Cardiac muscle cell (in vitro differentiated cells and primary cell): ENCODE measurements at places on chromosomes 5 and 9. TPM values are rescaled to one million over a fixed set of nuclear protein-coding genes. Genes with fewer than 3 reads are reported as not detected.

DNA sequence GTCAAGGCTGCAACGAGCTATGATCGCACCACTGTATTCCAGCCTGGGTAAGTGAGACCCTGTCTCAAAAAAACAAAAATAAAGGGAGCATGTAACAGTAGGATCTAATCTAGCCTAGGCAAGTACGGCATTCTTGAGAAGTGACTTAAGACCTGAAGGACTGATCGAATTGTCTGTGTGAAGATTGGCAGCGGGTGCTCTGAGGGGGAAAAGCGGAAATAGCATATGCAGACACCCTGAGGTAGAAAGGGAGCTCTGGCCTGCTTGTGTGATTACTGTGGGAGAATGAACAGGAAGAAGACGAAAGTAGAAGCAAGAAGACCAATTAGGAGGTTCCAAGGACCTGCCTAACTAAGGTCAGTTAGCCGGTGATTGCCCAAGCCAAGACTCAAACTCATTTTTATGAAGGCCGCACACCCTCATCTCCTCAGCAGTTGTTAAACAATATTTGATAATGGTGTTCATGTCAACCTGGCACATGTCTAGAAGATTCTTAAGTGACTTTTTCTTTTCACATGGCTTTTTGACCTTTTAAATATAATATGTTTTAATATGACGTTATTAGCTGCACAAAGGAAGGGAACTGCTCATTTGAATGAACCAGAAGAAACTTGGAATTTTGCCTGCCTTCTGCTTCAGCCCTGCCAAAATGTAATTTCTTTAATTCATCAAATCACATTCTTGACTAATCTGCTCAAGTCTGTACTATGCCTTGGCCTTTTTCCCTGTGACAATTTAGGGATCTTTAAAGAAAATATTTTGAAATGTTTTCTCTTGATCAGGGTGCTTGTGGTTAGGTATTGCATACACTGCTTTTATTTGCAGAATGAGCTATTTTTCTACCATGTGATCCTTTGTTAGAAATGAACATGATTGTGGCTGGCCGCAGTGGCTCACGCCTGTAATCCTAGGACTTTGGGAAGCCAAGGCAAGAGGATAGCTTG is 289.2 kb upstream of the DMRT1 start:
- H3K36me3 ChIP-seq: no peaks in the 10 kb centered on the region
- H3K4me3 ChIP-seq: no peak overlapping the region
- peaks cover 31% of the 10 kb centered on the region for H3K4me1 ChIP-seq
- H3K27ac ChIP-seq: peak overlapping the region; percentile 10
- no peaks in the 10 kb centered on the region for H3K27me3 ChIP-seq

- H3K27me3 ChIP-seq: no peaks in the 10 kb centered on the region
- H3K4me3 ChIP-seq: no peak overlapping the region
- no peak for DNase-seq
- no peaks in the 10 kb centered on the region for H3K4me1 ChIP-seq
- H3K27ac ChIP-seq: no peak overlapping the region
- H3K36me3 ChIP-seq: no peaks in the 10 kb centered on the region
Measured at GRCh38 chr5:53368516-53368915, 111.9 kb upstream of the FST start.

CKMT2 gene
- 37.1 and 83.5 TPM in 2 replicates for total RNA-seq

DNA sequence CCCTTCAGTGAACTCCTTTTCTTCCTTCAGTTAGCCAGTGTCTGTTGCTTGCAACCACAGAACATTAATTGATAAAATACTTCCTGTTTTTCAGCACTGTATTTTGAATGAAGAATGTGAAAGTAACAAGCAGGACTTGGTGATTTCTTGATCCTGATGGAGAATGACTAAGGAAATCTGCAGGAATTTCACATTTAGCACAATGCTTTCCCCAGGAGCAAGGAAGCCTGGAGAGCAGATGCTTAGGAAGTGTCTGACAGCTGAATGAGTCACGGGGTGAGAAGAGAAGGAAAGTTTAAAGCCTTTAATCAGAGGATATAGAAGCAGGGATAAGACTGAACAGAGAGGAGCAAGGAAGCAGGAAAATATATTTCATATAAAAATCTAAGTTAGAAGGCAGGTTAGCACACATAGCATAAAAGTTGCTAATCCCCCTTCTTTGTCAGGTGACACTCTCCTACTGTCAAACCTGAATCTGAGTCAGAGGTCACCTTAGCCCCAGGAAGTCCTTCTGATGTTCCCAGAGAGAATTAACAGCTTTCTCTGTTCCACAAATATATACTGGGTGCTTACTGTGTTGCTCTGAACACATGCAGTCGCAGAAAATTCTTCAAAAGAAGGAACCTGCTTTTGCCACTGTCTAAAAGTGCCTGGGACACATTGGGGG is 59.7 kb downstream of the GNA14 start:
- peak; percentile 92 for DNase-seq
- H3K4me1 ChIP-seq: peaks cover 4% of the 10 kb centered on the region
- H3K27me3 ChIP-seq: no peaks in the 10 kb centered on the region
- H3K4me3 ChIP-seq: no peak overlapping the region
- no peak overlapping the region for H3K27ac ChIP-seq

DNA sequence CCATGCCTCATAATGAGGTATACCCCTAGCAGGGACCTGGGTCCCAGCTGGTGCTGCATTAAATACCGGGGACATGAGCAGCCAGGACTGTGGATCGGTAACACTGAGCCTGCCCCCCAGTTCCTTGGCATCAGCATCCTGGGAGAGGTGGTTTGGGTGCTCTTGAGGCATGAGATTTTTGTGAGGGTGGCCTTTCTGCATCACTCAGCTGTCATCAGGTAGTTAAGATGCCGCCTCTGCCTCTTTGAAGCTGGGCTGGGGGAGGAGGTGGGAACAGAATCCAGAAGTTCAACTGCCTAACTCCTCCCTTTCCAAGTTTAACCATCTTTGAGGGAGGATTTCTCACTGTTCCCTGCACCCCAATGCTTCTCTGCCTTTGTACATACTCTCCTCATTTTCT is 112.7 kb downstream of the PDZD2 start:
- no peak overlapping the region for H3K4me3 ChIP-seq
- H3K27ac ChIP-seq: no peak overlapping the region
- H3K27me3 ChIP-seq: no peaks in the 10 kb centered on the region
- H3K4me1 ChIP-seq: no peaks in the 10 kb centered on the region
- DNase-seq: no peak

DNA sequence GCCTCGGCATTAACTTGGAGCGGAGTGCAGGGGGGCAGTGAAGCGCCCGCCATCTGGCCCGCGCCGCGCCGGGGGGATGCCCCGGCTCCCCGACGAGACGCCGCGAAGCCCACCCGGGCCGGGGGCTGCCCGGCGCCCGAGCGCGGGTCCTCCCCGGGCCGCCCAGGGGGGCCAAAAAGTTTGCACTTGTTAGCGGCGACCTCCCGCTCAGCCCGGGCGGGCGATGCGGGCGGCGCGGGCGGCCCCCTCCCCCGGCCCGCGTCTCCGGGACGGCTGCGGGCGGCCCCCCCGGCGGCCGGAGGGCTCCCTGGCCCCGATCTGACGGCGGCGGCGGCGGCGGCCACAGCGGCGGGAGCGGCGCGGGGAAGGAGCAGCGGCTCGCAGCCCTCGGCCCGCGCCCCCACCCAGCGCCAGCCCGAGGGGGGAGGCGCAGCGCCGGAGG is at the start of gene NTNG2:
NTNG2 (plus strand) TSS at position 316 of the 442 bp plus-strand sequence. CDS start 4,774 bp downstream, outside the sequence.
- no peaks in the 10 kb centered on the region for H3K36me3 ChIP-seq
- peaks cover 100% of the 10 kb centered on the region for H3K27me3 ChIP-seq
- no peak for DNase-seq

GRCh38 chr5:172003746-172004145 is 2.7 kb downstream of the FBXW11 start:
- no peak for DNase-seq
- H3K36me3 ChIP-seq: no peaks in the 10 kb centered on the region
- peak overlapping the region; percentile 96 for H3K27ac ChIP-seq
- no peaks in the 10 kb centered on the region for H3K27me3 ChIP-seq

DNA sequence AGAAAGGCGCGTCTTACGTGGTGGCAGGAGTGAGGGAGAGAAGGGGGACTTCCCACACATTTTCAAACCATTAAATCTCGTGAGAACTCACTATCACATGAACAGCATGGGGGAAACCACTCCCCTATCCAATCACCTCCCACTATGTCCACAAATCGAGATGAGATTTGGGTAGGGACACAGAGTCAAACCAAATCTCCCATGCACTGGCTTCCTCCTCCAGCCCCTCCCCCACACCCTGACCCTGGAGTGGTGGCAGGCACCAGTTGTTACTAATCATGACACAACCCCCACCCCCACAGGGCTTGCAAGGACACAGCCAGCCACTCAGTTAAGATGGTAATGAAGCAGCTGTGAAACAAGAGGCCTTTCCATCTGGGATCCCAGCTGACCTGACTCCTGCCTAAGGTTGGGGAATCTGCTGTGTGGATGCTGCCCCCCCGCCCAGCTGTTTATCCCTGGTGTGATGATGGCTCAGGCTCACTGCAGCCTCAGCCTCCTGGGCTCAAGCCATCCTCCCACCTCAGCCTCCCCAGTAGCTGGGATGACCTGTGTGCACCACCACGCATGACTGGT is 57.1 kb upstream of the FUBP3 start:
- H3K4me1 ChIP-seq: peaks cover 3% of the 10 kb centered on the region
- DNase-seq: peak; percentile 53
- no peaks in the 10 kb centered on the region for H3K27me3 ChIP-seq
- no peaks in the 10 kb centered on the region for H3K36me3 ChIP-seq

GRCh38 chr9:23587903-23588302 is 238.1 kb downstream of the ELAVL2 start:
- peak overlapping the region; percentile 81 for H3K27ac ChIP-seq
- H3K27me3 ChIP-seq: no peaks in the 10 kb centered on the region
- no peaks in the 10 kb centered on the region for H3K36me3 ChIP-seq
- peaks cover 54% of the 10 kb centered on the region for H3K4me1 ChIP-seq

DNA sequence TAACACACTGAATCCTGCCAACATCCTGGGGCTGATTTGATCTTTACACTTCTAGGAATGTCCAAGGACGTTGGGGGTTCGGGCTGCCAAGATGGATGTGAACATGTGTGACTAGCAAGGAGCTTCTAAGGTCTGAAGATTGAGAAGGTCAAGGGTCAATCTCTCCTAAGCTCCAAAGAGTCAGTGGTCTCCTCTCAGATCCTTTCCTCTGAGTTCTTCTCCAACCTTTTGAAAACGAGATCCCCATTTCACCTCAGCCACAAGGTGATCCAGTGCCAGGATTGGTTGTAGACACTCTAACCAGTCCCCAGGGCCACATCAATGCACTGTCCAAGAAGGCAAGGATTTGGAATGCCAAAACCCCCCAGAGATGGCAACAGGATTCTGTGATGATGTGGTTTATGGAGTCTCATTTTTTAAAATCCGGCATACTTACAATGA is 266.8 kb downstream of the NDUFS4 start:
- H3K27me3 ChIP-seq: no peaks in the 10 kb centered on the region
- no peak for DNase-seq
- no peaks in the 10 kb centered on the region for H3K4me1 ChIP-seq
- H3K4me3 ChIP-seq: no peak overlapping the region

CDH9 gene
- not detected in 2 replicates for total RNA-seq

MCTP1 gene
- total RNA-seq: not detected in 2 replicates

GRCh38 chr5:86439593-86440110 is 178.1 kb upstream of the COX7C start:
- no peaks in the 10 kb centered on the region for H3K36me3 ChIP-seq
- no peaks in the 10 kb centered on the region for H3K4me1 ChIP-seq
- no peak overlapping the region for H3K27ac ChIP-seq
- no peak for DNase-seq
- H3K4me3 ChIP-seq: no peak overlapping the region
- H3K27me3 ChIP-seq: no peaks in the 10 kb centered on the region

PIP5KL1 gene
- 0.89 and 1.7 TPM in 2 replicates for total RNA-seq

DNA sequence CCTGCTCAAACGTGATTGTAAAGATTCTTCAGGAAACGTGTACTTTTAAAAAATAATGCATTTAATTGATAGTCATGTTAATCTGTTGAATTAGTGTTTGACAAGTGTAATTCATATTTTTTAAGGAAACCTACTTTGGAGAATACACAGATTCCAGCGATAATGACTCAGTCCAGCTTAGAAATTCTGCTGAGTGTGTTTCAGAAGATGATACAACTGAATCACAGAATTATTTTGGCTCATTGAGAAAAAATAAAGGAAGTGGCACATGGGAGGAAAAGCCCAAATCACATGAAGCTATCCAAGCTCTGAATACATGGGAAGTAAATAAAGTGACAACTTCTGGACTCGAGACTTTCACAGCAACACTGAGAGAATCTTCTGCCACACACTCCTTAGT is 37.8 kb downstream of the ICE1 start:
- no peak overlapping the region for H3K4me3 ChIP-seq
- DNase-seq: no peak
- no peaks in the 10 kb centered on the region for H3K27me3 ChIP-seq
- peaks cover 60% of the 10 kb centered on the region for H3K36me3 ChIP-seq

TRIP13 gene
- 9.8 and 10.4 TPM in 2 replicates for total RNA-seq

- no peaks in the 10 kb centered on the region for H3K4me1 ChIP-seq
- H3K27me3 ChIP-seq: no peaks in the 10 kb centered on the region
- H3K4me3 ChIP-seq: no peak overlapping the region
- no peak for DNase-seq
Measured at GRCh38 chr5:73899055-73899454, 273.1 kb downstream of the ARHGEF28 start.

DNA sequence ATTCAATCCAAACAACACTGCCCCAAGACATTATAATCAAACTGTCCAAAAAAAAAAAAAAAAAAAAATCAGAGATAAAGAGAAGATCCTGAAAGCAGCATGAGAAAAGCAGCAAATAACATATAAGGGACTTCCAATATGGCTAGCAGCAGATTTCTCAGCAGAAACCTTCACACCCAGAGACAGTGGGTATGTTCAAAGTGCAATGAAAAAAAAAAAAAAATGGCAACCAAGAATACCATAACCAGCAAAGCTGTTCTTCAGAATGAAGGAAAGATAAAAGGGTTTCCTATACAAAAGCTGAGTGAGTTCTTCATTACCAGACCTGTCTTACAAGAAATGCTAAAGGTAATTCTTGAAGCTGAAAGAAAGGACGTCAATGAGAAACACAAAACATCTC is 32.1 kb downstream of the UBTD2 start:
- no peak overlapping the region for H3K27ac ChIP-seq
- no peak for DNase-seq
- no peak overlapping the region for H3K4me3 ChIP-seq
- H3K36me3 ChIP-seq: peaks cover 9% of the 10 kb centered on the region

QSOX2 gene
- total RNA-seq: 10.5 and 11.5 TPM in 2 replicates

MEF2C gene
- 95.3 and 175 TPM in 2 replicates for total RNA-seq

DNA sequence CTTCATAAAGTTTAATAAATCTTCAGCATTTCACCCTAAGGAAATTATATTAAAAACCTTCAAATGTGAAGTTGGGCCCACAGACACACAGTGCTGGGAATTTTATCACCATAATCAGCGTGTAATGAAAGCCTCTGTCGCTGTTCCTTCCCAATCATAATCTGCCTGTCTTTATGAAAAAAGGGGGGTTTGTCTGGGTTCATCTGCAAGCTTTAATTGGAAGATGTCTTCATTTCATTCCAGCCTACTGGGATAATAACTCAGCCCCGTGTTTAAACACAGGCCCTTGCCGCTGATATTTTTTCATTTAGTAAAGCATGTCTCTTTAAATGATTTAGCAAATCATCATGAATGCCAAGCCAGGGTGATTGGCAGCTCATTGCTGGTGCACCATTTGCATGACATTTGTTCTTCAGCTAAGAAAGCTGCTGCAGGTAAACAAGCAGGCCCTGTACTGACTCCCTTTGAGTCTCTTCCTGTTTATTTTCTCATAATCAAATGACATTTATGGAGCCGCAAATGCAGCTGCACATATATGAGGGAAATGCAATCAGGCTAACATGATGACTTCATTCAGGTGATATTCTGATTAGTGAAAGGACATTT is 362.9 kb upstream of the TLE4 start:
- H3K4me1 ChIP-seq: no peaks in the 10 kb centered on the region
- DNase-seq: no peak

SLC6A7 gene
- not detected in 2 replicates for total RNA-seq

SIT1 gene
- not detected in 2 replicates for total RNA-seq

SEMA5A gene
- total RNA-seq: 14.6 and 16.6 TPM in 2 replicates

- DNase-seq: no peak
- no peaks in the 10 kb centered on the region for H3K36me3 ChIP-seq
- H3K4me1 ChIP-seq: no peaks in the 10 kb centered on the region
- H3K4me3 ChIP-seq: no peak overlapping the region
Measured at GRCh38 chr9:121459513-121459912, 40.1 kb downstream of the GGTA1 start.
